ENCODE measurements at places on chromosomes 13 and 19. TPM values are rescaled to one million over a fixed set of nuclear protein-coding genes. Genes with fewer than 3 reads are reported as not detected.

- H3K4me1 ChIP-seq = peaks cover 11% of the 10 kb centered on the region
- H3K27ac ChIP-seq = no peak overlapping the region
- no peak overlapping the region for H3K4me3 ChIP-seq
- no peaks in the 10 kb centered on the region for H3K27me3 ChIP-seq
Measured at GRCh38 chr19:47142779-47143178, 12.1 kb downstream of the SAE1 start.

GRCh38 chr19:7963566-7963965 lies 20.1 kb upstream of the TIMM44 start:
- H3K36me3 ChIP-seq = peaks cover 62% of the 10 kb centered on the region
- no peak overlapping the region for H3K4me3 ChIP-seq
- no peak for DNase-seq
- no peak overlapping the region for H3K27ac ChIP-seq
- H3K4me1 ChIP-seq = no peaks in the 10 kb centered on the region

- no peak overlapping the region for H3K27ac ChIP-seq
- peak; percentile 71 for DNase-seq
- H3K36me3 ChIP-seq = peaks cover 3% of the 10 kb centered on the region
- H3K4me3 ChIP-seq = no peak overlapping the region
- no peaks in the 10 kb centered on the region for H3K4me1 ChIP-seq
Measured at GRCh38 chr13:21402586-21403307, 56.4 kb downstream of the ZDHHC20 start.

DNA sequence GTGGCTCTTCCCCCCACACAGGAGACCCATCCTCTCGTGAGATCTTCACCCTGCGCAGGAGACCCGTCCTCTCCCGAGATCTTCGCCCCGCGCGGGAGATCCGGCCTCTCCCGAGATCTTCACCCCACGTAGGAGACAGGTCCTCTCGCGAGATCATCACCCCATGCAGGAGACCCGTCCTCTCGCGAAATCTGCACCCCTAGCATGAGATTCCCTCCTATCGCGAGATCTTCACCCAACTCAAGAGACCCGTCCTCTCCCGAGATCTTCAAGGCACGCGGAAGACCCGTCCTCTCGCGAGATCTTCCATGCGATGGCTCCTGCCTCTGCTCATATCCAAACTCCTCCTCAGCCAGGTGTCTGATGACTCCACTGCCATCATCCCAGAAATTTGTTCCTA lies 24.3 kb downstream of the LAIR2 start:
- H3K4me1 ChIP-seq = no peaks in the 10 kb centered on the region
- H3K36me3 ChIP-seq = no peaks in the 10 kb centered on the region
- DNase-seq = no peak
- no peak overlapping the region for H3K4me3 ChIP-seq

- no peak overlapping the region for H3K27ac ChIP-seq
- no peaks in the 10 kb centered on the region for H3K27me3 ChIP-seq
- H3K4me1 ChIP-seq = peaks cover 2% of the 10 kb centered on the region
- no peak overlapping the region for H3K4me3 ChIP-seq
Measured at GRCh38 chr19:9881720-9882119, 46.6 kb downstream of the PIN1 start.

DNA sequence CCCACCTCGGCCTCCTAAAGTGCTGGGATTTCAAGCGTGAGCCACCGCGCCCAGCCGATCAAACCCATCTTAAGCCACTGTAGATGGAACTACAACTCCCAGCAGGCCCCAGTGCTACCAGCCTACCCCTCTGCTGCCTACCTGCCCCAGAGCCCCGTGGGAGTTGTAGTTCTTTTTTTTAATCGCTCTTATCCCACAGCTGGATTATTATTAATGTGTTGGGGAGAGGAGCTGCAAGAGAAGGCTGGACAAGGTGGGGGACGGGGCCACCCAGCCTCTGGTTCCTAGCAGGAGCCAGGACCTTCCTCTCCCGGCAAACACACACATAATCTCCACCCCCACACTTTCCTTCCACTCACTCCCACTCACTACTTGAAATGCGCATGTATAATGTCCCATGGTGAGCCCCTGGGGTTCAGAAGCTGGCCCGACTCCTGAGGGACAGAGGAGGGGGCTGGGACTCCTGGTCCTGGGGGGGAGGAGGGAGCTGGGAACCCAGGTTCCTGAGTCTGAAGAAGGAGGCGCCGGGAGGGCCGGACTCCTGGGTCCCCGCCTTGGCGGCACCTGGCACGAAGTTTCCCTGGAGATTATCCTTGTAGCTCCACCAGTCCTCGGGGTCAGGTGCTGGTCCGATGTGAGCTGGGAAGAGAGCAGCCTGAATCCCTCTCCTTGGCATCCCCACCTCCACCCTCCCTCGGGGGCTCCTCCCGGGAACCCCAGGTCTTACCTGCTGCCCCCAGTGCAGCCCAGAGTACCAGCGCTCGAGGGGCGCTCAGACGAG lies 958 bp downstream of the CA11 start:
- H3K4me3 ChIP-seq = no peak overlapping the region
- peaks cover 5% of the 10 kb centered on the region for H3K4me1 ChIP-seq
- no peaks in the 10 kb centered on the region for H3K36me3 ChIP-seq
- H3K27me3 ChIP-seq = no peaks in the 10 kb centered on the region

DNA sequence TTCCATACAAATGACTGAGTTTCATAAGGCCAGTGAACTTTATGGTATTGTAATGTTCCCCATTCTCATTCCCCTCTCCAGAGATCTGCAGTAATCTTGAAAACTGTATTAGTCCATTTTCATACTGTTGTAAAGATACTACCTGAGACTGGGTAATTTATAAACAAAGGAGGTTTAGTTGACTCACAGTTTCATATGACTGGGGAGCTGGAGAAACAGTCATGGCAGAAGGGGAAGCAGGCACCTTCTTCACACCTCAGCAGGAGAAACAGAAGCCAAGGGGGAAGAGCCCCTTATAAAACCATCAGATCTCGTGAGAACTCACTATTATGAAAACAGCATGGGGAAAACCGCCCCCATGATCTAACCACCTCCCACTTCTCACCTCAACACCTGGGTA lies 318.7 kb upstream of the KLF12 start:
- H3K4me3 ChIP-seq = no peak overlapping the region
- H3K27ac ChIP-seq = no peak overlapping the region
- no peaks in the 10 kb centered on the region for H3K4me1 ChIP-seq
- no peaks in the 10 kb centered on the region for H3K27me3 ChIP-seq
- H3K36me3 ChIP-seq = no peaks in the 10 kb centered on the region

DNA sequence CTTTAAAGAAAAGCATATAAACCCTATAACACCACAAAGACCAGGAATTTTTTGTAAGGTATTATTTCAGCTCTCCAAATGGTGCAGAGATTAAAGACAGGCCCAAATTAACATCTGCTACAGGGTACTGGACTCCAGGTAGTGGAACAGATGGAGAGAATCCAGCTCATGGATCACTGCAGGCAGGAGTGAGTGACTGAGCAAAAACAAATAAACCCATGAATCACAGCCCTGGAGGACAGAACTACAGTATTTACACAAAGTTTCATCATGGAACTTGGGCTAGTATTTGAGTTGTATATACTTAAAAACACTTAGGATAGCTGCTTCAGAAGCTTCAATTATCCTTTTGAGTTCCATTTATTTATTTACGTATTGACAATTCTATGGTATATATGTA lies 132.8 kb upstream of the SPRY2 start:
- peak; percentile 18 for DNase-seq
- H3K4me3 ChIP-seq = no peak overlapping the region
- H3K27me3 ChIP-seq = no peaks in the 10 kb centered on the region
- H3K36me3 ChIP-seq = no peaks in the 10 kb centered on the region
- no peaks in the 10 kb centered on the region for H3K4me1 ChIP-seq
- H3K27ac ChIP-seq = no peak overlapping the region

DNA sequence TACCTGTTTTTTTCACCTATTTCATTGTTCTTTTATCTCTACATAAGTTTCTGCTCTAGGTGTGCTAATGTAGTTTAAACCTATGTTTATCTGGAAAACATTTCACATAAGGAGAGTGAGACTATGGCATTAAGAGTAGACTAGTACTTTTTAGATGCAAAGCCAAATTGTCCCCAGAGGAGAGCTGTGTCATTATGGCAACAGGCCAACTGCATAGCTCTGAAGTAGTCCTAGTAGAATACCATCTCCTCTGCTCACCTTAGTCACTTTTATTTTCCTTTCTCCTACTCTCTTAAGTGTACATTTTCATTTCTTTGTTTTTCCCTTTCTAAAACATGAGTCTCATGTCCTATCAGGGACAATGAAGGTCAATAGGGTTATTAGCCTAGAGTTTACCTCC lies 123.1 kb downstream of the ITGBL1 start:
- no peak overlapping the region for H3K4me3 ChIP-seq
- H3K27me3 ChIP-seq = no peaks in the 10 kb centered on the region

DNA sequence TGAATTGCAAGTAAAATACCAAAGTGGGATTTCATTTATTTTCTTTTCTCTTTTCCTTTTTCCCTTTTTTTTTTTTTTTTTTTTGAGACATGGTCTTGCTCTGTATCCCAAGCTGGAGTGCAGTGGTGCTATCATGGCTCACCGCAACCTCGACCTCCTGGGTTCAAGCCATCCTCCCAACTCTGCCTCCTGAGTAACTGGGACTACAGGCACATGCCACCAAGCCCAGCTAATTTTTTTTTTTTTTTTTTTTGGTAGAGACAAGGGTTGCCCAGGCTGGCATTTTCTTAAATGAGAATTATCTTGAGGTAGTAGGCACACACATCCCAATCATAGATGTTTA lies 68.5 kb upstream of the GPR183 start:
- no peak overlapping the region for H3K4me3 ChIP-seq
- H3K27ac ChIP-seq = no peak overlapping the region
- H3K4me1 ChIP-seq = no peaks in the 10 kb centered on the region
- DNase-seq = no peak
- peaks cover 6% of the 10 kb centered on the region for H3K36me3 ChIP-seq
- no peaks in the 10 kb centered on the region for H3K27me3 ChIP-seq

DNA sequence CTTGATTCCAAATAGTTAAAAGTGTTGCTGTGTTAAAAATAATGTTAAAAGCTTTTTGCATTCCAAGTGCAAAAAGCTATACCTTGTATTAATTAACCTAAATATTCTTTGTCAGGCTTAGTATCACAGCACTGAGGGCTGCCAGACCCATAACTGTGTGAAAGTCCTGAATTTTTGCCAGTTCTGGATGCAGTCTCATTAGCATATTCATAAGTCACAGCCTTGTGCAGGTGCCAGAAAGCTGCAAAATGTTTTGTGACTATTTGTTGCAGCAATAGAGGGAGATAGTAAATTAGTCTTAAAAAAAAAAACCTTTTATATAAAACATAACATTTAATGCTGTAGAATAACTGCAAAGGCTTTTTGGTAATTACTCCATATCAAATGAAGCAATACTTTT lies 56.6 kb downstream of the SLITRK1 start:
- H3K36me3 ChIP-seq = no peaks in the 10 kb centered on the region
- no peaks in the 10 kb centered on the region for H3K27me3 ChIP-seq
- H3K27ac ChIP-seq = no peak overlapping the region

DNA sequence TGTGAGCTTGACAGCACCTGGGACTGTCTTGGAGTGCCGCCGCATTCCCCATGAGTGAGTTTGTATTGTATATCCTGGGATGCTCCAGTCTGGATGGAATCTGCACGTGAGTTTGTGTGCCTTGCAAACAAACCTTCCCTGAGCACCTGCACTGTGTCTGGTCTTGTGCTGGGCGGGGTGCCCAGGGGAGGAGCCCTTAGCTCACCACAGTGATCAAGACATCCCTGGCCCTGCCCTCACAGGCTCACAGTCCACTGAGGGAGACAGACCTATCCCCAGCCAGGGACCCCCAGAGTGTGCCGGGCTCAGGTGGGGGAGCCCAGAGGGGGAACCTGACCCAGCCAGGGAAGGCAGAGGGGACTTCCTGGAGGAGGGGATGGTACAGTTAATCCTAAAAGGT lies 1.7 kb upstream of the BCAM start:
- H3K4me3 ChIP-seq = no peak overlapping the region
- H3K27ac ChIP-seq = no peak overlapping the region
- H3K36me3 ChIP-seq = peaks cover under 1% of the 10 kb centered on the region
- DNase-seq = no peak
- H3K4me1 ChIP-seq = peaks cover 15% of the 10 kb centered on the region

DNA sequence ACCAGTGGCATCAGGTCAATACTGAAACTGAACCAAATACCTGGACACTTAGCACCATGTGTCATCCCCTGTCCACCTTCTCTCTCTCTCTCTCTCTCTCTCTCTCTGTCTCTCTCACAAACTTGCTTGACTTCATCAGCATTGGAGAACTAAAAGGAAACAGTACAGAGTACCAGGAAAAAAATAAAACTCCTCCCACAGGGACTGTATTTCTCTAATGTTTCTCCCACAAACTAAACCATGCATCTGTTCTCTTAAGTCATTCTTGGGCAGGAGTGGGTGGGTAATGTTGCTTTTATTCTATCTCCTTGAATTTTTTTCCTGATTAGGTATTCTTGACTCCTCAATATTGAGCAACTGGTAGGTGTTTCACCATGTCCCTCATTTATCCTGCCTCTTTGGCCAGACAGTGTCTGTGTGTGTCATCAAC lies 112.9 kb upstream of the CACNA1A start:
- H3K36me3 ChIP-seq = no peaks in the 10 kb centered on the region
- peak; percentile 81 for DNase-seq
- peaks cover 9% of the 10 kb centered on the region for H3K4me1 ChIP-seq
- H3K27me3 ChIP-seq = no peaks in the 10 kb centered on the region
- H3K4me3 ChIP-seq = no peak overlapping the region
- H3K27ac ChIP-seq = no peak overlapping the region

GRCh38 chr13:38024431-38024830 lies 154.9 kb upstream of the TRPC4 start:
- no peak for DNase-seq
- H3K27me3 ChIP-seq = 0 out of 2 replicates have a peak, but pooled peaks cover 2% of the 10 kb centered on the region
- no peaks in the 10 kb centered on the region for H3K36me3 ChIP-seq
- no peaks in the 10 kb centered on the region for H3K4me1 ChIP-seq
- no peak overlapping the region for H3K27ac ChIP-seq

GRCh38 chr19:14821937-14822336 lies 13.0 kb downstream of the OR7A5 start:
- H3K4me3 ChIP-seq = no peak overlapping the region
- DNase-seq = no peak
- no peaks in the 10 kb centered on the region for H3K36me3 ChIP-seq

DNA sequence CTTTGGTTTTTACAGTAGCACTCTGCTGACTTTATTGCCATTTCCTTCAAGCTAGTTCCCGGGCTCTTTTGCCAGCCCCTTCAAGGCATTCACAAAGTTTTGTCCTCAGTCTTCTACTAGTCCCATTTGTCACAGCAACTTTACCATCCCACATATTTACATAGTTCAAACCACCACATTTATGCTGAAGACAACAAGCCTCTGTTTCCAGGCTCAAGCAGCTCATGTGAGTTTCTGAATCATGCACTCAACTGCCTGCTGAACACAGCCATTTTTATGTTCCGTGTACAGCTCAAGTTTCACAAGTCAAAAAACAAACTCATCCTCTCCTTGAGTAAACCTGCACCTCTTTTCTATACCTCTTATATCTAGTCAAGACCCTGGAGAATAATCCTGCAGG lies 977.0 kb upstream of the SLC10A2 start:
- peak; percentile 1 for DNase-seq
- no peaks in the 10 kb centered on the region for H3K27me3 ChIP-seq
- H3K27ac ChIP-seq = no peak overlapping the region
- H3K4me3 ChIP-seq = no peak overlapping the region
- no peaks in the 10 kb centered on the region for H3K4me1 ChIP-seq
- no peaks in the 10 kb centered on the region for H3K36me3 ChIP-seq

ZNF528 gene
- polyA plus RNA-seq = 14.3 TPM

SLC1A5 gene
- 171 TPM for polyA plus RNA-seq

NUCB1 gene
- polyA plus RNA-seq = 253 TPM

PLIN3 gene
- polyA plus RNA-seq = 147 TPM

PTPRS gene
- 51.9 TPM for polyA plus RNA-seq

ZNF229 gene
- 3.0 TPM for polyA plus RNA-seq

ANKRD24 gene
- 0.21 TPM for polyA plus RNA-seq

NLRP4 gene
- not detected for polyA plus RNA-seq

RFPL4A gene
- polyA plus RNA-seq = not detected
